Forelimb muscle (tissue), 1 donor: ENCODE measurements at places on chromosomes 5 and 9. TPM values are rescaled to one million over a fixed set of nuclear protein-coding genes. Genes with fewer than 3 reads are reported as not detected.
A peak's percentile ranks its signal among the peaks of the same experiment; 100 is the strongest.

PHF24 gene
- 0.09 TPM for polyA plus RNA-seq

COL27A1 gene
- polyA plus RNA-seq, result 35.4 TPM

HAVCR1 gene
- not detected for polyA plus RNA-seq

ABLIM3 gene
- 89.7 TPM for polyA plus RNA-seq

CBY3 gene
- 0.37 TPM for polyA plus RNA-seq

SLC46A2 gene
- polyA plus RNA-seq, result 0.10 TPM

CTNND2 gene
- polyA plus RNA-seq, result 0.75 TPM

RNF208 gene
- polyA plus RNA-seq, result 2.5 TPM

SLC2A6 gene
- 1.2 TPM for polyA plus RNA-seq

CORO2A gene
- 0.32 TPM for polyA plus RNA-seq

FAM81B gene
- polyA plus RNA-seq, result 3.8 TPM

GRCh38 chr5:154197801-154198491 lies 7.4 kb downstream of the GALNT10 start:
- DNase-seq, result no peak

DNA sequence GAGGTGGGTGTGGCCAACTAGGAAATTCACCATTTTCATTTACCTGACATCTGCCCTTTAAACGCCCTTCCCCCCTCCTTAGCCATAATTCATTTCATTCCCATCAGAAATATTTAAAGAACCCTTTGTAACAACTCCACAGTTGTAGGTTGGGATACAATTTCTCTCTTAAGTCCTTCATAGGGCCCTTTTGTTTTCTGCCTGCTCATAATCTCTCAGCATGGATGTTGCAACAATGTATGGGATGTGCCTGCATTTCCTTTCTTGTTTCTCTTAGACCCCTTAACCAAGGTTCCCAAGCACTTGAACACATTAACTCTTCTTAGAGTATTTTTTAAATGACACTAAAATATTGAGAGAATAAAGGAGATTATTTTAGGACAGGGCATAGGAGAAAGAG lies 51.7 kb upstream of the MYO10 start:
- no peak for DNase-seq

GRCh38 chr5:151465476-151465875 lies 18.1 kb downstream of the SLC36A1 start:
- DNase-seq, result no peak

DNA sequence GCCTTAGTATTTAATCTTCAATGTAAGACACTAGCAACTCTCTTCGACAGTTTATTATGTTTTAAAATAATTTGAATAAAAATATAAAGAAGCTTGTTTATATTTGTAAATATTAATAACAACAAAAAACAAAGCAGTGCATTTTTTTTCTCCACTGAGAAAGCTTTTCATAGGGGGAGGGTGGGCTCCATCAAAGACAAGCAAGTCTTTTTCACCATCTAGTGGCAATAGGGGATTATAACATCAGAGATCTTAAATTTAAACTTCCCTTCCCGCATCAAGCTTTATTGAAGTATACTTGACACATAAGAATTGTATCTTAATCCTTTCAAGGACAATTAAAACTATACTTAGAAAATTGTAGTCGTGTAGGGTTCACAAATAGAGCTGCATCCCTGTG lies 9.3 kb upstream of the OR13F1 start:
- DNase-seq, result no peak

DNA sequence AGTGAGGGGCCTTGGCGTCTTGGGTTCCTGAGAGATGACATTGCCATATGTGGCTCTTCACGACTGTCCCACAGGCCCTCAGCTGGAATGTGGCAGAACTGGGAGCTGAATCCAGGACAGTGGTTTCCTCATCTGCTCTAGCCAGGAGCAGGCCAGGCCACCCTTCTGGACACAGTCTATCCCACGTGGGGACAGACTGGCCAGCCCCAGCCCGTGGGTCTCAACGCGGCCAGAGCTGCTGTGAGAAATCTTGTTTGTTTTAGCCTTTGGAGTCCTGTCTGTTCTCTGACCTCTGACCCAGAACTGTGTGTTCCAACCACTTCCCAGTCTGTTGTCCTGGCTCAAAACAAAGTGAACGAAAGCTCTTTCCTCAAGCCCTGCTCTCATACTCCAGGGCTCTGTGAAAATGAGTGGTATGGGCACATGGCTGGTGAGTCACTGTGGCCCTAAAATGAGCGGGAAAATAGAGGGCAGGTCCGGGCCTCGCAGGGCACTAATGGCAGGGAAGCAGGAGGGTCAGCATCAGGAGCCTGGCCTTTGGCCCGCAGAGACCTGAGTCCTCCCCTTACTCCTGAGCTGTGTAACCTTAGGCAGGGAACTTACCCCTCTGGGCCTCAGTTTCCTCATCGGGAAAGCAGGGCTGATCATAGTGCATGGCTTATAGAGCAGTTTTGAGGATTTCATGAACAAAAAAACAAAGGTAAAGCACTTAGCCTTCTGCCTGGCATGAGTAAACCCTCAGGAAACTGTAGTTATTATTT lies 34.8 kb upstream of the GLRX start:
- DNase-seq, result no peak

DNA sequence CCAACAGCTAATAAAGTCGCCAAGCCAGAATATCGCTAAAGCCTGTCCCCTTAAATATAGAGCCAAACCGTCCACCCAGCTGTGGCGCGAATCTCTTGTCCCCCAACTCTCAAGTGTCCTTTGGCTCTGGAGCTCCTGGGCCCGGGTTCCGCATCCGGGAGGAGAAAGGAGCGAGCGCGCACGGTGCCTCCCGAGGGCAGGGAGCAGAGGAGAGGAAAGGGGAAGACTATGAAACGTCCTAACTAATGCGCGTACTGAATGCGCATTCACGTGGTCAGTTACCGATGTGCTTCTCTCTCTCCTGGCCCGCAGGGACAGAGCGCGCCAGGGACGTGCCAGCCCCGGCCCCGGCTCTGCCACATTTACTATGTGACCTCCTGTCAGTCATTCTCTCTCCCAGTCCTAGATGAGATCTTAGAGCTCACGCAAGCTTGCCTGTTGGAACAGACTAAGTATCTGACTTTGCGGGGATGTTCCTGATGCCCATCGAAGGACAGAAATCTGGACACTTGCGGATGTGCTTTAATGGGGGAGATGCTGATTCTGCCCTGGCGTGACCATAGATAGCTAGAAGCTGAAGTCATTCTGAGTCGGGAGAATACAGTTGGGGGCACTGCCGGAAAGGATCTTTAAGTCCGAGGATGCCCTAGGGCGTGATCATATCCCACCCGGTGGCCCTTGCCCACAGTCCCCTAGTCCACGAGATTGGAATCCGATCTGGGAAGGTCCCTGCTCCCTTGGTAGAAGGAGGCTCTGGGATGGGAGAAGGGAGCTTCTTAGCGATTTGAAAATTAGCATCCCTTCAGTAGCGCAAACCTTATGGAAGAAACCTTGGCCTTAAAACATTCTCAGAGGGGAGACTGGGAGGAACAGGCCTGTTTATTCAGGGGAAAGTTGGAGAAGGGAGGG lies 5.7 kb upstream of the EBF1 start:
- DNase-seq, result no peak

GRCh38 chr5:180645274-180646204 lies 3.9 kb downstream of the FLT4 start:
- no peak for DNase-seq

DNA sequence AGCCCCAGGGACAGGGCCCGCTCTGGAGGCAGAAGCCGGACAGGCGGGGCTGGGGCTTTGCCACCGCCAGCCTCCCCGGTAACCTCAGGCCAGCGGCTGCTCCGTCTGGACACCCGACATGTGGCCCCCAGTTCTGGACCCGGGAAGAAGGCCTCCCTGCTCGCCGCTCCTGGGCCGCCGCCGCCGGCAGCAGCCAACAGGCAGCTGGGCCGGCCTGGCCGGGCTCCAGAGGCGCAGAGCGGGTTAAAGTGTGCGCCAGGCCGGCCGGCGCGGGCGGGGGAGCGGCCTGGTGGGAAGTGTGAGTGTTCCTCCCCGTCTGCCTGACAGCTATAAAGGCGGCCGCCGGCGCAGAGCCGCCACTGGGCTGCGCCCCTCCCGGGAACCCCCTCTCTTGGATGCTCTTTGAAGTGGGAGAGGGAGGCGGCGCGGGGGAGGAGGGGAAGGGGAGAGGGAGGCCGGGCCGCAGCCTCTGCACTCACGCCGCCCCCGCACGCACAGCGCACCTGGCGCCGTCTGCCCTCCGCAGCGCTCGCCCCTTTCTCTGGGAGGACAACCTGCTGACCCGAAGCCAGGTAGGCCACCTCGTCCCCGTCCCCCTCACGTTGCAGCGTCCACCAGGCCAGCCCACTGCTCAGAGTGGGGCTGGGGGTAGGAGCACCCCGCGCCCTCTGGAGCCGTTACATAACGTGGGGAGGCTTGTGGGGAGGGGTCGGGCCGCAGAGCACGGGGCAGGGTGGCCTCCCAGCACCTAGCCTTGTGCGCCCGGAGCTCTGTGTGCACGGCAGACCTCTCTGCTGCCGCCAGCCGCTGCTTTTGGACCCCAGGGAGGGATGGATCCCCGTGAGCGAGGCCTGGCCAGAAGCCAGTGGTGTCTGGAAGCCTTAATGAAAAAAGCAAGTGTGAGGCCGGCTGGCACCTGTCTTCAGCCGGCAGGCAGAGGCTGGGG lies at the start of gene ADAMTSL2:
TSS of gene ADAMTSL2 (plus strand) at position 359 of the 946 bp plus-strand sequence. CDS start 2,009 bp downstream, outside the sequence.
- DNase-seq, result no peak

- no peak for DNase-seq
These were observed 9.9 kb upstream of the PFDN1 start for GRCh38 chr5:140312791-140313189.

GRCh38 chr9:134378901-134379338 lies 52.7 kb downstream of the RXRA start:
- DNase-seq, result no peak

- DNase-seq, result no peak
These were observed 46.6 kb downstream of the ATG10 start for GRCh38 chr5:82018462-82018861.

DNA sequence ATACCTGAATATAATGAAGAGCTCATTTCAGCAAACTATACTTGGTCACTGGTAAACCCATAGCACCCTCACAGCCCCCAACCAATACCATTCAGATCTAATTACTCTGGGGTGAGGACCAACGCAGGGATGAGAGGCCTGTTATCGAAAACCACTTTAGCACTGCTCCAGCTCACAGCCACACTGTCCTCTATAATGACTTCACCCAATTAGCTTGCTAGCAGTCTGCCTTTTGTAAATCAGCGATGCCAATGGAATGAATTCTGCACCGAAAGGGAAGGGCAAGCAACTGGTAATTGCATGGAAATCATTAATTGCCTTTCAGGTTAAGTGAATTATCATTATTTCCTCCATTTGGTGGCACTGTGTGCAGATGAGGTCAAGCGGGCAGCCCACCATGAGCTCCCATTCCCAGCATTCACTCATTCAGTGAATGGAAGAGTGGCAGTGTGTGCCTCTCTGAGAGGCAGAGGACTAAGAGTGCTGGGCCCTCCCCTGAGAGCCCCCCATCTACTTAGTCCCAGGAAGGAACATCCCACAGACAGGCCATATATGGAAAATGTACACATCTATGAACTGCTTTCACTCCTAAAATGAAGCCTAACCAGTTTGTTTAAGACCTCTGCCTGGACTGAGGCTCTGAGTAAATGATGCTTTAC lies 262.1 kb downstream of the SPOCK1 start:
- no peak for DNase-seq

- no peak for DNase-seq
These were observed 24.9 kb downstream of the KCNV2 start for GRCh38 chr9:2742214-2742613.

DNA sequence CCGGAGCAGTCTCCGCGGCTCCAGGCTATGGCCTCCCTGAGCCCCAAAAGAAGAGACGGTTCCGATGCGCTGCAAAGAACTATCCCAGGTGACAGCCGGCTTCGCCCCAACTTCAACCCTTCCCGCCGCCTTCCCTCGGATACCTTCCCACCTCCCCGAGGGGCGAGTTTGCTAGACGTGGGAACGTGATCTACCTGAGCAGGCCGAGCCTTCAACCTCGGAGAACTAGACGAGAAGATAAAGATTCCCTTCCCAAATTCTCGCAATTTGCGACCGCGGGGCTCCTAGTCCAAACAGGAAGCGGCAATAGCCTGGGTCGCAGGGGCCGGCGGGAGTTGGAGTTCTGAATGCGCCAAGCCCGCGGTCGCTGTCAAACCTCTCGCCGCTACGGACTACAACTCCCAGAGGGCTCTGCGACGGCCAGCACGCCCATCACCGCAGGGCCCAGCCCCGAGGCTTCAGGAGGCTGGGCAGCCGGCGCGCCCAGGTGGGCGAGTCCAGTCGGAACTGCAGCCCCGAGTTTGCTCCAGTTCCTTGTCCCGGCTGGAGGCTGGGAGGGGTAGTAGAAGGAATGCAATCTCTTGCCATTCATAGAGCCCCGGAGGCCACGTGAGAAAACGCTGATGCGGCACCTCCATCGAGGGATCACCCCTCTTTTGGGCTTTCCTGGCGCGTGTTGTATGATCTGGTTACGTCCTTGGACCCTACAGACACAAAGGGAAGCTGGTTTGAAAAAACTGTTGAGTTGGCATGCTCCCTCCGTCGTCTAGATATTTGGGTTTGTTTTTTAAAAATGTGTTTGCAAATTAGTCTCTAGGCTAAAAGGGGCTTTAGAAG lies at the start of gene SLC38A9:
TSS of gene SLC38A9 (minus strand) at position 302 of the 837 bp plus-strand sequence. CDS start 14,366 bp downstream, outside the sequence.
- peak; percentile 88 for DNase-seq

GRCh38 chr5:155010881-155011280 lies 2.7 kb upstream of the KIF4B start:
- no peak for DNase-seq

- no peak for DNase-seq
These were observed 9.9 kb upstream of the OSMR start for GRCh38 chr5:38835887-38836286.

GRCh38 chr5:179609834-179610108 lies 13.7 kb downstream of the HNRNPH1 start:
- no peak for DNase-seq

DNA sequence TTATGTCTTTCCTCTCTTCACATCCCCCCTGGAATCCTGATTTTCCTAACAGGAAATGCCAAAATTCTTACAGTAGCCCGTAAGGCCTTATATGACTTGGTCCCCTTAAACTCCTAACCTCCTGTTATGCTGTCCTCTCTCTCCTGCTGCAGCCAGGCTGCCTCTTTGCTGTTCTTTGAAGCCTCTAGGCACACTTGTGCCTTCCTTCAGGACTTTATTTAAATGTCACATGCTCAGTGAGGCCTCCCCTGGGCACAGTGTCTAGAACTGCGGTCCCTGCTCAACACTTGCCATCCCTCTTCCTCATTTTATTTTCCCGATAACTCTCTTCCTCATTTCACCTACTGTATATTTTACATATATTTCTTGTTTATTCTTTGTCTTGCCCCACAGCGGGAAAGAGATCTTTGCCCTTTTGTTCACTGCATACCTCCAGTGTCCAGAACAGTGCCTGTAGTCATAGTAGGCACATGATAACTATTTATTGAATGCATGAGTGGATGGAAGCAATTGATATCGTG lies 5.5 kb upstream of the SHB start:
- no peak for DNase-seq

DNA sequence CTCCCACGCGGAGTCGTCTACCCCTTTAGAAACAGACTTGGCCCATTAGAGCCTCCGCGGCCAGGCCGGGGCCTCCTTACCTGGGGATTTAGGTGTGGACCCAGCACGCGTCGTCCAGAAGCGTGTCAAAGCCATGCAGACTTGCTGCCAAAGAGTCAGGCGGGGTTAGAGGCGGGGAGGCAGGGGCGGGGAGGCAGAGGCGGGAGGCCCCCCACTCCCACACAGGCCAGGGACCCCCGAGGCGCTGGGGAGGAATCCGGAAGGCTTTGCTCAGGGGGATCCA lies 47.1 kb downstream of the HABP4 start:
- DNase-seq, result no peak
